DMS153 (cell line): ENCODE measurements at places on chromosomes 1 and 21.

- peak; percentile 23 for DNase-seq
Measured at GRCh38 chr21:42593007-42593814, 60.2 kb upstream of the PDE9A start.

DNA sequence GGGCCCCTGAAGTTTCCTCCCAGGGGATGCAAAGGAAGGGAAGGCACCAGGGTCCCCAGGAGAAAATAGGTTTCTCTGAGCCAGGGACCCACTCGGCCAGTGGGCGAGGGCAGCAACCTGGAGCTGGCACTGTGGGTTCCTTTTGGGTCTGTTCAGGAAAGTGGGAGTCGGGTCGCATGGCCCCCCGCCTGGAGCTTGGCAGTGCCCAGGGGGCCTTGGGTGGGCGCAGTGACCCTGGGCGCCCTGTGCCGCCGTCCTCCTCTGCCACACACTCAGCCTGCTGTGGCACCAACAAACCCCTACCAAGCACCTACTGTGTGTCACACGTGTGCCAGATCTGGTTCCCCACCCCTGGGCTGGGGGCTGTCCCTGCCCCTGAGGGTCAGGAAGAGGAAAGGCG lies 89.5 kb upstream of the ARHGEF16 start:
- DNase-seq = no peak

GRCh38 chr1:234241941-234242490 lies 131.2 kb upstream of the COA6 start:
- no peak for DNase-seq

DNA sequence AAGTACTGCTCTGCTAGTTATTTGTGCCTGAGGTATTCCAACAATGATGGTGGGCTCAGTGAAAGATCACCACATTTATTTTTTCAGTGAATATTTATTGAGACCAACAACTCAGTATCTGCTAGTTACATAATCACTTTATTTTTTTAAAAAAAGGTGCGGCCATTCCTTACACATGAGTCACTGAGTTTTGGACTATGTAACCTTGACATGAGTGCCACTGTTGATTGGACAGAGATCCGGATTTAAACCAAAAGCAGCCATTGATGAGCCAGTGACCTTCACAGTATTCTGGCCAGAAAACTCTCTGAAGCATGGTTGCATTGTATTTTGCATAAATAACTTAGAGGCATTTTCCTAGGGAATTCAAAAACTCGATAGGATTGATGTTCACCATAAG lies 79.5 kb downstream of the NUF2 start:
- DNase-seq = no peak

GRCh38 chr1:16921391-16922185 lies at the start of gene CROCC:
Gene CROCC (plus strand): TSS chr1:16921931. CDS start chr1:16922019, 88 bp downstream.
- DNase-seq = no peak

DNA sequence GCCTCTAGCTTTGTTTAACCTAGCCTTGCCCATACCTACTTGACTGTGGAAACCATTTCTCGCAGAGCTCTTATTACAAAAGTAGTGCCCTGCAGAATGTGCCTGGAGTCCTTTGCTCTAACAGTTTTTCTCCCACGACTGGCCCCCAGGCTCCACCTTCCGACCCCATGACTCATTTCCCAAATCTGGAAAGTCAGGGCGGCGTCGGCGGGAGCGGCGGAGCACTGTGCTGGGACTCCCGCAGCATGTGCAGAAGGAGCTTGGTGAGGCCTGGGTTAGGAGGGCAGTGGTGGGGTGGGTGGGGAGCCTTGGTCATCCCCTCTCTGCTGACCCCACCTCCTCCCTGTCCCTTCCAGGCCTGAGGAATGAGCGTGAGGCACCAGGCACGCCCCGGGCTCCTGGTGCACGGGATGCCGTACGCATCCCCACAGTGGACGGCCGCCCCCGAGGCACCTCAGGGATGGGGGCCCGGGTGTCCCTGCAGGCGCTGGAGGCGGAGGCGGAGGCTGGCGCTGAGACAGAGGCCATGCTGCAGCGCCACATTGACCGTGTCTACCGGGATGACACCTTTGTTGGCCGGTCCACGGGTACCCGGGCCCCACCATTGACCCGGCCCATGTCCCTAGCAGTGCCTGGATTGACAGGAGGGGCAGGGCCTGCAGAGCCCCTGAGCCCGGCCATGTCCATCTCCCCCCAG lies 47.5 kb downstream of the YARS1 start:
- DNase-seq = no peak

- DNase-seq = no peak
Measured at GRCh38 chr1:158150523-158150922, 30.2 kb upstream of the CD1D start.

- DNase-seq = peak; percentile 37
Measured at GRCh38 chr21:37862536-37862935, 53.7 kb downstream of the KCNJ6 start.

GRCh38 chr1:37602750-37603694 lies 7.3 kb upstream of the GNL2 start:
- DNase-seq = peak; percentile 36

- DNase-seq = peak; percentile 16
Measured at GRCh38 chr1:59699227-59699847, 115.4 kb upstream of the HOOK1 start.

- DNase-seq = no peak
Measured at GRCh38 chr1:211613951-211614350, 35.0 kb upstream of the SLC30A1 start.

DNA sequence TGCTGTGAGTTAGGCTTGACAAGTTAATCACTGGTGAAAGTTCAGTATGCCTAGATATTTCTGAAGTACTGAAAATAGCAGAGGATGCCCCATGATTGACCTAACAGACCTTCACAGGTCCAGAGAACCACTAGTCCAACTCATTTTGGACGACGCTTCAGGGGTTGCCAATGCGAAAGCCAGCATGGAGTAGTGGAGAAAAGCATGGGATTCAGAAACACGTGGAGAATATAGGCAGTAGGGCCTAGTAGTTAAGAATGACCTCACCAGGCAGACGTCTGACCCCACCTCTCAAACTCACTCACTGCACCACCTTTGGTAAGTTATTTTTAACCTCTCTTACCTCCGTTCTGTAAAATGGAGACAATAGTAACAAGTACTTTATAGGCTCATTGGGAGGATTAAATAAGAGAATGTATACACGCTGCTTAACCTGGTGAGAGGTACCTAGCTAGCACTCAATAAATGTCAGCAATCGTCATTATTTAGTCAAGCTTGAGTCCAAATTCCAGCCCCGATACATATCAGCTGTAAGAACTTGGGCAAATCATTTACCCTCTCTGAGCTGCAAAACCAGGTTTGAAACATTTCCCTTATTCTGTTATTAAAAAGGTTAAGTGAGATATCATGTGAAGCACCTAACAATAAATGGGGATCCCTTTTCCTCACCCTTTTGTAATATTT lies 13.2 kb downstream of the PLPP3 start:
- DNase-seq = no peak

DNA sequence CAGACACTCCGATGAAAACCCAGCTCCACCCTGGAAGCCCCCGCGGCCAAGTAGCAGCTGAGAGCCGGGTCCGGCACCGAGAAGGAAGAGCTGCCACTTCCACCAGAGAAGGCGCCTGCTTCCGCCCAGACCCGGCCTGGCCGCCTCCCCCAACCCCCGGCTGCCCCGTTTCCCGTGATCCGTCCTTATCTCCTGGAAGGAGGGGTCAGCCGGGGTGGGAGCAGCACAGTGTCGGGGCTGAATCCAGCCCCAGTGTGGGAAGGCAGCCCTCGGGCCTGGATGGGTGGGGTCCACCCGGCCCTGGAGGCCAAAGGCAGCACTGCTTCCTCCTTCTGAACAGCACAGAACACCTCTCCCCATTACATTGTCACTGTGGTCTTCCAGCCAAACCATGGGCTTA lies 69.4 kb downstream of the MEGF6 start:
- no peak for DNase-seq

GRCh38 chr1:5692664-5693063 lies 299.6 kb downstream of the NPHP4 start:
- no peak for DNase-seq

GRCh38 chr1:28306301-28306949 lies 22.4 kb upstream of the MED18 start:
- DNase-seq = no peak

GRCh38 chr1:115839029-115839678 lies 1.8 kb downstream of the NHLH2 start:
- DNase-seq = peak; percentile 52

GRCh38 chr1:157497987-157498735 lies 54.2 kb downstream of the FCRL5 start:
- no peak for DNase-seq

DNA sequence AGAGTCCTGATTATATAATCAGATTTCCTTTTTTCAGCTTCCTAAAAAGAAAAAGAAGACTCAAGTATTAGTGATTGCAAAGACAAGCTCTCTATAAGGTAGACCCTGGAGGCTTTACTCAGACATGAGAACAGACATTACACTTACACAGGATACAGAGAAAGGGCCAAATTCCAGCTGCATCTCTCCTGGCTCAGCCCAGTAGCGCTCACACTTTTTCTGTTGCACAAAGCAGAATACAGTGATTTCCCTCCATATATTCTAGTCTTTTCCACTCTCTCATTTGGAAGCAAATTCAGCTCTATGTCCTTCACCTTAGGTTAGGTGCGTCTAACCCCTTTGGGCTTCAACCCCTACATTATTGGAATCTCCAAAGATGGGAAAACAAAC lies 15.1 kb downstream of the PTPN22 start:
- no peak for DNase-seq

DNA sequence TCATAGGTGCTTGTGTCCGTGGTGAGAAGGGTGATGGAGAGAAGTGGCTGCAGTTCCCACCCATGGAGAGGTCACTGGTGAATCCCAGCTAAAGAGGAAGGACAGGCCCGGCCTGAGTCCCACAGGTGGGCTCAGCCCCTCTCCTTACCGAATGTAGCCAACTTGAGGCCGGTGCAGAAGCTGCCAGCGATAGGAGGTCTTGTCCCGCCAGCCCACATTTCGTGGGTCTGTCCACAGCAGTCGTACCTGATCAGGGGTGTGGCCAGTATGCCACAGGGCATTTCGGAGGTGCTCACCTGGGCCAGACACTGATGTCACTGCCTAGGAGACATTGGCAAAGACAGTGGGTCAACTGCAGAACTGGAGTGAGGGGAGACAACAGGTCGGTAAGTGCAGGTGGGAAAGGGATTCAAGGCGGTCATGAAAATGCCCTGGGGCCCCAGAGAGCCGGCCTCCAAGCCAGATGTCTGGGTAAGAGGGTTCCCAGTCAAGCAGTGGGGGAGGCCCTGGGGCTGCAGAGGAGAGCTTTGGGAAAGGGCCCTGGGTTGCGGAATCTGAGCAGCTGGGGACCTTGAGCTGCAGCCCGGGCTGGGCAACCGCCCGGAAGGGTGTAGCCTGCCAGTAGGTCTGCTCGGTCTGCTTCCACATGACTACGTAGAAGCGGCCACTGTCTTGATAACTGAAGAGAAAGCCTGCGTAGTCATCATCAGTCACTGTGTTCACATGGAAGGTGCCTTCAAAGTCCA lies 10.6 kb downstream of the THBS3 start:
- DNase-seq = no peak

DNA sequence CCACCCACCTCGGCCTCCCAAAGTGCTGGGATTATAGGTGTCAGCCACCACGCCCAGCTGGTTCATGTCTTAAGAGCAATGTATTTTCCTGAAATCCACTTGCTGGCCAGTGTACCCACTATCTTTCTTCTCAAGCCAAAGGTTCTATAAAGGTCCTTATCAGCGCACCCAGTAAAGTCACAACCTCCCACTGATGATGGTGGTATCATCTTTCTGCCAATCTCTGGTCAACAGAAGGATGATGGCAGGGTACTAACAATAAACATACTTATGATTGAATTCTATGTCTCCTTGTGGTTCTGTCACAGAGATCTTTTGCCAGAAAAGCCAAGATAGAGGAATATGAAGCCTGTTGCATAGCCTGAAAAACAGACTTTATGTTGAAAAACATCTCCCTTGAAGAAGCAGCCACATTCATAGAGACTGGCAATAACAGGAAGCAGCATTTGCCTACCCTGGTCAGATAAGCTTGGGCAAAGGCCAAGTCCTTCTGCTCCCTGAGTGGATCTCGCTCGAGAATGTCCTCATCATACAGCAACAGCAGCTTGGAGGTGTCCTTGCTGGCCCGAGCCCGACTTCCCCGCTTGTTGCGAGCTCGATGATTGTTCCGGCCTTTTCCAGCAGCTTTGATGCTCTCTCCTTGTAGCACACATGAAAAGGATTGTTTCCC lies 73.0 kb downstream of the DAP3 start:
- DNase-seq = no peak

DNA sequence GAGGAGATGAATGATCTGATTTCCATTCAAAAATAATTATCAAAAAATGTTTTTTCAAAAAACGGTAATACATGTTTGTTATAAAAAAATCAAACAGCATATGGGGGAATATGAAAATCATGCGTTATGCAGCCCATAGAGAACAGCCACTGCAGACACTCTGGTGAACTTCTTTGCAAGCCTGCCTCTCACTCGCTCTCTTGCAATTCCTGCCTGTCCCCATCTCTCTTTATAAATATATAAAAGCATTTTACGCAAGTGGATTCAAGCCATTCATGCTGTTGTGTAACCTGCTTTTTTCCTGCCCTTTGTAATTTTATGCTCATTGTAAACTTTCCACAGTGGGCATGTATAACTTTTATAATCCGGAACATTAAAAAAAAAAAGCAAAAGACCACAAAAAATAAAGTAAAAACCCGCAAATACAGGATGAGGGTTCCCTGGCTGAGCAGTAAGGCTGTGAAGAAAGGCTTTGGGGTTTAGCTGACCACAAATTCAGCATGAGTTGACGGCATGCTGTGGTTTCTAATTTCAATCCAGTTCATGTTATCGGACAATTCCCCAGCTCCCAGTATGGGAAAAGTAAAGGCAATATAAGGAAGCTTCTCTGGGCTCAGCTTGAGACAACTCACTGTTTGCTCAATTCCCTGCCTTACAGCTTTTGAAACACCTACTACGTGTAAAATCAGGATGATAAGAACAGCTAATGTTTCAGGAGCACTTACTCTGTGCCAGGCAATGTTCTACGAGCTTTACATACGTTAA lies 52.8 kb upstream of the ZBTB40 start:
- DNase-seq = no peak

DNA sequence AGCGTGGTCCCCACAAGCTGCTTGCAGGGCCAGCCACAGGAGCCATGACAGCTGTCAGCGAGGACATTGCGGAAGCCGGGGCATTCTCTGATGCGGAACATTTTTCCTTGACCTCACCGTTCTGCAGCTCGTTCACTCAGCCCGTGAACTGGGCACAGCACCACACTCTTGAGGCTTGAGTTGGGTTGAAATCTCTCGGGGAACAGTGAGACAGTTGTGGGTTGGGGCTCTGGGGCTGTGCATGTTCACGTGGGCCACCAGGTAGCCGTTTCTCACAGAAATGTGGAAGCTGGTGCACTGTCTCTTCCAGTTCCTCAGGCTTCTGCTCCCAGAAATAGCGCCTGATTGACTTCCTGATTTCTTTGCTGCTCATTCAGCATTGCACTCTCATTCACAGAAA lies 69.8 kb downstream of the SPSB1 start:
- no peak for DNase-seq
